Activated T-cell treated with anti-CD3 and anti-CD28 coated beads for 4 hours (primary cell): ENCODE measurements at places on chromosomes 13 and 19.
A peak's percentile ranks its signal among the peaks of the same experiment; 100 is the strongest.

GRCh38 chr19:56142897-56143434, 1.9 kb downstream of the ZNF444 start:
- no peak for DNase-seq

- DNase-seq, result peak; percentile 38
Observed at GRCh38 chr19:1624458-1624857, 19.2 kb upstream of the UQCR11 start.

GRCh38 chr13:100214886-100215285, 126.0 kb downstream of the PCCA start:
- DNase-seq, result no peak

GRCh38 chr13:75907044-75907443, 270.9 kb downstream of the LMO7 start:
- no peak for DNase-seq

GRCh38 chr13:110151462-110151861, 155.5 kb downstream of the COL4A1 start:
- DNase-seq, result no peak

GRCh38 chr19:10936661-10937084, 8.1 kb downstream of the TIMM29 start:
- DNase-seq, result peak; percentile 18

GRCh38 chr13:46355088-46355468, 32.0 kb downstream of the RUBCNL start:
- no peak for DNase-seq

DNA sequence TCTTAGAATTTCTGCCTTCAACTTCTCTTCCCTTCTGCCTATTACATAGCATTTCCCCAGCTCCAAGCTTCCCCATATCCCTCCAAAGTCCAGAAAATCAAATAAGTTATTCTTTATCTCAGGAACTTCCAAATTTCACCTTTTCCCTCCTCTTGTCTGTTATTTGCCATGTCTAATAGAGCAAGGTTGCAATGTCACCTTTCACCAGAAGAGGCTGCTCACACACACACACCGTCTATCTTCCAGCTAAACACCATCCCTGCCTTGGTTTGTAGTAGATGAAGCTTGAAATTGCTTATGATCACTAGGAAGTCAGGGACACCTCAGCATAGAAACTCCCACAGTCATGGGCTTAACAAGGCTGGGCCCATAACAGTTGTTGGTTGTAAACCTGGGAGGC, 48.4 kb downstream of the ZNRF4 start:
- DNase-seq, result no peak

DNA sequence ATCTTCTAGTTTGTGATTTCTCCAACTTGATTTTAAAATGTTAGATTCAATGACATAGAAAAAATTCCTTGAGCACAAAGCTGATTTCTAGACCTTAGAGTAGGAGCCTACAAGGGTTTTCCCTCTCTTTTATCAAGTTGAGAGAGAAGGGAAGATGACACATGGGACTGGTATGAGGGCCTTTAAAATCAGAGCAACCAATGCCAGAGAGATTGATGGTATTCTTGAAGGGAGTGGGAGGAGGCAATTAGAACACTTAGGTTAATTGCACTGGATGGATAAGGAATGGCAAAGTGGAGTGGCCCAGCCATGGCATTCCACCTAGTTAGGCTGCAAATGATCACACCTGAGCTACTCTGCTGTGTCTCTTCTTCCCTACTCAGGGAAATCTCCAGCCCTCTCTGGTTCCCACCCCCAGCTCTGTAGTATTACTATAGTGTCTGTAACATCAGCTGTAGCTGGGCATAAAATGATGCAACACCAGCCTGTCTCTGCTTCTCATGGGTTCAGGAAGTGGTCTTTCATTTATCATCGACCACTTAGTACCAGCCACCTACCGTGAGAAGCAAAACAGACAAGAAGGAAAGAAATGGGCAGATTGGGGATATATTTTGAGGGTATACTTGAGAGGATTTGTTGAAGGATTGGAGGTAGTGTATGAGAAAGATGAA, 333.6 kb downstream of the DLEU7 start:
- no peak for DNase-seq

DNA sequence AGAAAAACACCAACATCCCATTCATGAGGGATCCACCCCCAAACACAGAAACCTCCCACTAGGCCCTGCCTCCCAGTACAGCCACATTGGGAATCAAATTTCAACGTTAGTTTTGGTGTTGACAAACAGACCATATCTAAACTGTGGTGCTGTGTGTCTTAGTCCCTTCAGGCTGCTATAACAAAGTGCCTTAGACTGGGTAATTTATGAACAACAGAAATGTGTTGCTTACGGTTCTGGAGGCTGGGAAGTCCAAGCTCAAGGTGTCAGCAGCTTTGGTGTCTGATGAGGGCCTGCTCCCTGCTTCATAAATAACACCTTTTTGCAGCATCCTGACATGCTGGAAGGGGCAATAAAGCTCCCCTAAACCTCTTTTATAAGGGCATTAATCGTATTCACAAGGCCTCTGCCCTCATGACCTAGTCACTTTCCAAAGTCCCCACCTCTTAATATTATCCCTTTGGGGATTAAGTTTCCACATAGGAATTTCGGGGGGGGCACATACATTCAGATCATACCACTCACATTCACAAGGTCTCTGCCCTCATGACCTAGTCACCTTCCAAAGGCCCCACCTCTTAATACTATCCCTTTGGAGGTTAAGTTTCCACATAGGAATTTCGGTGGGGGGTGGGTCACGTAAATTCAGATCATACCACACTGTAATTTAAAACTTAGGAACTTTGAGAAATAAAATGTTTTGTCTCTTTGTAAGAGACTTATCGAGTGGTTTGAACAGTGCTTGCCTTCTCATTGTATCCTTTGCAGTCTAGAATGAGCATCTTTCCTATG, 27.5 kb downstream of the ZNF507 start:
- no peak for DNase-seq

DNA sequence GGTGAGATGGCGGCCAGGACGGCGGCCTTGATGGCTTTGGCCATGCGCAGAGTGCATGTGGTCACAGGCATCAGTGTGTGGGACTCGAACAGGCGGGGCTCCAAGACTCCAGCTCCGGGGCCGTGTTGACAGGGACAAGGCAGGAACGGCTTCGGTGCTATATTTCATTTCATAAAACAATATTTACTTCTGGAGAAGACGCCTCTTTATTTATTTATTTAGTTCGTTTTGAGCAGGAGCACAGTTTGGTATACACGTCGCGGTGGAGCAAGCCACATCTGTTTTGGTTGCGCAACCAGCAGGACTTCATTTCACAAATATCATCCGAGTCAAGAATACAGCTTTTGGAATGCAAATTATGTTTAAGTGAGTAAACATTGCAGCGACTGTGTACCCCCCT, 166.7 kb upstream of the TSHZ3 start:
- DNase-seq, result no peak

DNA sequence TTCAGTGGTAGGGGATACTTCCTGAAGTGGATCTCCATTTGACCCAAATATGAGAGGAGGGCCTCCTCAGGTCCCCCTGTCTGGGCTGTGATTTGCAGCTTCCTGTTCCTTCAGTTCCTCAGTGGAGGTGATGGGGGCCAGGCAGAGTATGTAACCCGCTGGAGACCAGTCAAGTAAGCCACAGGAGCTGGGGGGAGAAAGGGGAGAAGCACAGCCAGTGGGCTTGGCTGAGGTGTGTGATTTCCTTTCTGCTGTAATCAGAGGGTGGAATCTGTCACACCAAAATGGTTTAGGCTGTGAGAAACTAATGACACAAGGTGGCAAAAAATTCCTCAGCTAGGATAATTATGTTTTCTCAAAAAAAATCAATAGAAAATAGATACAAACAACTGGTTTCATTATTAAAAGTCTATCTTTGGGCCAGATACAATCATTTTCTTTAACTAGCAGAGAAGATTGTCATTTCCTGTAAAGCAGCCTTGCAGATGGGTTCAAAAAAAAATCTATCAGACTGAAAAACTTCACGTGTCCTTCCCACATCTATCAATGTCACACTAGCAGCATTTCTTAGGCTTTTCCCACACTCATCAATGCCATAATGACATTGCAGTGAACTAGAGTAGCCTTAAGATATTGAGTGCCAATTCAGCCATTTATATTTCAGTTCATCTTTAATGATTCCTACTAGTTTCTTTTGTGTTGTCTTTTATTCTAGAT, 1660.3 kb downstream of the EFNB2 start:
- no peak for DNase-seq

- no peak for DNase-seq
Observed at GRCh38 chr13:76019421-76020044, 383.4 kb downstream of the LMO7 start.

DNA sequence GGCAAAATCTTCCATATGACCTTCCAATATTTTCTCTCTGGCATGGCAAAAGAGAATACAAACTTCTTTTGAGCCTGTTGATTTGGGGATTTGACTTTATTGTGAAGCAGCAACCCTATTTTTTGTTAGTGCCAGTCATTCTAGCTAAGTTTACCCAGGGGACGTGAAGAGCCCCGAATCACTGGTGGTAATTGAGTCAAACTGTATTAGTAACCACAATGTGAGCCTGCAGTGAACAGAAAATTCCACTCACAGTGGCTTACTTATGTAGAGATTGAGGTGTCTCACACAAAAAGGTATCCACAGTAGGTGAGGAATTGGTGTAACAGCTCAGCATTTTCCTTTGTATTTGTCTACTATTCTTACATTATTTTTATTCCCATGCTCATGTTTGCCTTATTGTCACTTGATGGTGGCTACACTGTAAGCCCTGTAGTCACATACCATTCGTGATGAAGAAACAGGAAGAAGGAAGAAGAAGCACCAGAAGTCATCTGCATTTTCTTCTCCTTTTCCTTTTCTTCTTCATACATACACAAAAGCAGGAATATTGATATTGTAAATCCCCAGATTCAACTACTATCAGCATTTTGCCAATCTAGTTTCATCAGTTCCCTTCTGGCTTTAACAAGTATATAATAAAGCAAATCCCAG, 33.3 kb upstream of the MYCBP2 start:
- no peak for DNase-seq

DNA sequence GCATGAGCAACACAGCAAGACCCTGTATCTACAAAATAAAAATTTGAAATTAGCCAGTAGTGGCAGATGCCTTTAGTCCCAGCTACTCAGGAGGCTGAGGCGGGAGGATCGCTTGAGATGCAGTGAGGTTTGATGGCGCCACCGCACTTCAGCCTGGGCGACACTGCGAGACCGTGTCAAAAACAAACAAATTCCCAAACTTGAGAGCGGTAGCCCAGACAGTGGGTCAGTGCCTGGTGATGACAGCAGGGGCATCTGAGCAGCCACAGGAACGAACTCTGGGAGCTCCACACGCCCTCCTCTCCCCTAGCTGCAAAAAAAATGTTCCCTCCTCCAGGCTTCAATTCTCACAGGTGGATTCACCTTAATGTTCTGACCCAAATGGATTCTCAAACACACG, 14.1 kb downstream of the ZNF490 start:
- no peak for DNase-seq

GRCh38 chr19:47122359-47123335, 8.0 kb upstream of the SAE1 start:
- no peak for DNase-seq

DNA sequence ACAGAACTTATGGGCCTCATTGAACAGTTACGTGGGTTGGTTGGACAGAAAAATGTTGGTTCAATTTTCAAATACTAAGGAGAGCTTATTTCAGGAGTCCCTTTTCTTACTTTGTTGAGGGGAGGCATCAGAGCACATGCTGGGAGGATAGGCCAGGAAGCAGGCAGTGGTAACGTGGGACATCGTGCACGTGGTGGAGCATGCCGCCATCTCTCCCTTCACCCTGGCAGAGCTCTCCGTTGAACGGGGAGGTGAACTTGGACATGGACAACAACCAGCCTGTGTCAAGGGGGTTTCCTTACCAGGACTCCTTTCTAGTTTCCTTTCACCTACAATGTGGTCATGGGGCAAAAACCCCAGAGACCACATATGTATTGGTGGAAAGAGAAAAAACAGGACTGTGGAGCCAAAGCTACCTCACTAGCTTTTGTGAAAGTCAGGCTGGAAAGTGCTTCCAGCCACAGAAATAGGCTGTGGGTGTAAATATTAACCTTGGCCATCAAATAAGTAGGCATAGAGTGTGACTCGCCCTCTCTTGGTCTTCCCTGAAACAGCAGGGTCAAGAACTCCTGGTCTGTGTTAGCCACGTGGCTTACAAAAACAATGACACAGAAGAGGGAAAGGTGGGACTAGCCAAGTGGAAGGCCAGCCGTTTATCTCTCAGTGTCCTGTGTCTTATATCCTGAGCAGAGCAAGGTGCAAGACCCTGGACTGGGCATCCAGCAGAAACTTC, 14.4 kb downstream of the MICOS13 start:
- no peak for DNase-seq

DNA sequence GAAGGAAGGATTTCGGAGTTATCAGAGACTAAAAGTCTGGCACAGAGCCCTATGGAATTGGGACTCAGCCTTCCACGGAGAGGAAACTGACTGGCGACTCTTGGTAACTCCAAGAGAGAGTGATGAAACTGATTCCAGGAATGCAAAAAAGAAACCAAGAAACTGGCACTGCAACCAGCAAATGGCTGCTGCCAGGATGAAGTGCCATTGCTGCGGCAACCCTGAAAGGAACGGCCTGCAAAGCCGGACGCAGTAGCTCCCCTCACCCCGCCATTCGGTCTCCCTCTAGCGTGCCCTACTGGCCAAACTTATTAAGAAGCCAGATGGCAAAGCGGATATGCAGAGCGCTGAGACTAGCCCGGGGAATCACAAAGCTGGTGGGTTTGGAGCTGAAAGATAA, 236.0 kb downstream of the PCDH9 start:
- no peak for DNase-seq

- DNase-seq, result no peak
Observed at GRCh38 chr13:38617936-38618335, 68.9 kb upstream of the FREM2 start.

GRCh38 chr19:40691421-40692211, 1.2 kb upstream of the NUMBL start:
- DNase-seq, result no peak

- DNase-seq, result no peak
Observed at GRCh38 chr13:87777387-87777786, 106.2 kb downstream of the SLITRK5 start.

GRCh38 chr13:50626101-50626547, 217.4 kb downstream of the DLEU7 start:
- no peak for DNase-seq

- DNase-seq, result no peak
Observed at GRCh38 chr13:25192489-25192888, 20.4 kb upstream of the AMER2 start.

DNA sequence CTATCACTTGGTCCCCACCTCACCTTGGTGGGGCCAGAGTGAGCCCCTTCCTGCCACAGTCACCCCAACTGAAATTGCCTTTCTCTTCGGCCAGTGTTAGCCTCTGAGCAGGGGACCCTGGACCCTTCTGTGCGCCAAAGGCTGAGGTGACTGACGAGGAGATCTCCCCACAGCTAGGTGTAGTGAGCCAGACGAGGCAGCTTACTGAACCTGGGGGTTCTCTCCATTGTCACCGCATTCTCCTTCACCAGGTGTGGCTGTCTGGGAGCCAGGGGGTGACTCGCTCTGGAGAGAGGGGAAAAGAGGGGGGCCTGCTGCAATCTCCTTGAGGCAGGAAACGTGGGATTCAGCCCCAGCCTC, 1.3 kb downstream of the RPS28 start:
- no peak for DNase-seq

- DNase-seq, result no peak
Observed at GRCh38 chr19:53965091-53965490, 2.4 kb downstream of the CACNG8 start.

GRCh38 chr19:925087-925525, 729 bp upstream of the ARID3A start:
- no peak for DNase-seq
